ENCODE measurements at places on chromosomes 6 and 20.

DNA sequence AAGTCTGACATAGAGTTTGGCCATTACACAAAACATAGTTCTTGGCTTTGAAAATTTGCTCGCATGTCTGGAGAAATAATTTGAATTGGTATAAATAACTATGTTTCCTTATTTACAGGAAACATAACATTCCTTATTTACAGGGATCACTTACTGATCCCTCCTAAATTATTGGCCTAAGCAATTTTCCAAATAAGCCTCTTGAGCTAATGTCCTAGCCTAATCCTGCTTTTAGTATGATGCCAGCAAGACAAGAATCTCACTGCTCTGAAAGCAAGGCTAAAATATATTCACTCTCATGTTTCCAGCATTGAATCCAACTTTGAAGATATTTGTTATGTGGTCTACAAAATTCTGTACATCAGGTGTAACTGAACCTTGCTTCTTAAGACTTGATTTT lies 4.1 kb upstream of the TBC1D32 start:
- no peak for DNase-seq

GRCh38 chr20:62828511-62829230 lies 11.8 kb downstream of the COL9A3 start:
- no peak for DNase-seq

DNA sequence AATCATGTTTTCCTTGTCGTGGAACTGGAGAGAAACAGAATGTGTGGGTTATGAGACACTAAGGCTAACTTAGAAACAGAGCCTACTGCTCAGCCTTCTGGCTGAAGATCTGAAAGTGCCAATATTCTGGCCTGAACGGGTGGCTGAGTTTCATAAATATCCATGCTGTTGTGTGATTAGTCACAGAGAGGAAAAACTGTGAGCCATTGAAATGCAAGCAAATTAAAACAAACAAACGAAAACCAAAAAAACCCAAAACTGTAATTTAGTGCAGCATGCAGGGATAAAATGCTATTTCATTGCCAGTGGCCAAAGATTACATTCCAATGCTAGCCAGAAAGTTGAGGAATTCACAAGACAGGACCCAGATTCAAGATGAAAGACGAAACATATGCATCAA lies 315.1 kb downstream of the UBE3D start:
- DNase-seq = no peak

DNA sequence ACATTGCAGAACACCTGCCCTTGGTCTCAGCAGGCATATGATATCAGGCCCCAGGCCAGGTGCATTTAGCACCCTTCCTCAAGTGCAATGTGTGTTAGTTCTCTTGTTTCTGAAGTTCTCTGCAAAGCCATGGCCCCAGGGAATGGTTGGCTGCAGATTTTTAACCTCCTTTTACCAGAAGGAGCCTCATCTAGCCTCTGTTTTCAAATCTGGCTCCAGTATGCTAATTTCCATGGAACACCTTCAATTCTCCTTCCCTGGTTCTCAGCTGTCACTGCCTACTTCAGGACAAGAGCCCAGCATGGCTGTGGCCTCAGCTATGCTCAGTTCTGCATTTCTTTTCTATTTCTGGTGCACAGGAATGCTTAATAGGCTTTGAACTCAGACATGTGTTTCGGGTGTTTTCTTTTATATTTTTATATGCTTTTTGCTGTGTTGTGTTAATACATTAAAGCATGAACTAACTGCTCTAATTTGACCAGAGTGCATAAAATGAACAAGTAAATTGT lies 51.6 kb upstream of the OGFRL1 start:
- no peak for DNase-seq

- no peak for DNase-seq
These were observed 203.4 kb upstream of the RIN2 start for GRCh38 chr20:19554666-19555065.

- DNase-seq = no peak
These were observed 97.0 kb upstream of the F13A1 start for GRCh38 chr6:6417475-6417874.
